ENCODE measurements at places on chromosomes 12 and 14.

DNA sequence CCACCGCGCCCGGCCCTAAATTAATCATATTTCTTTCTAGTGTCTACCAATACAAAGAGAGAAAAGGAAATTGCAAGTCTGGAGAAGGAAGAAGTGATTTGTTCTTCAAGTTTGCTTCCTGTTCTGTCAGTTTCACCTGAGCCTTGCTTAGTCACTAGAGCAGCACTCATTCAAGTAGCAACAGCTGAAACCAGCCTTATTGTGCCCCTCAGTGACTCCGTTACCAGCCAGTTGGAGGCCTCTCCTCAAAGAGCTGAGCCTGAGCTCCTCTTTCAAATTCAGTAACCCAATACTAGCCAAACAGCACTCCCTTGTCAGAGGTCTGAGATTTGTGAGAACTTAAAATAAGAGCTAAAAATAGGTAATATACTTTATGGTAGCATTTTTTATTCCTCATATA, 17.4 kb downstream of the PAWR start:
- no peak for DNase-seq

- DNase-seq, result no peak
Observed at GRCh38 chr12:110112335-110112660, 11.9 kb upstream of the IFT81 start.

DNA sequence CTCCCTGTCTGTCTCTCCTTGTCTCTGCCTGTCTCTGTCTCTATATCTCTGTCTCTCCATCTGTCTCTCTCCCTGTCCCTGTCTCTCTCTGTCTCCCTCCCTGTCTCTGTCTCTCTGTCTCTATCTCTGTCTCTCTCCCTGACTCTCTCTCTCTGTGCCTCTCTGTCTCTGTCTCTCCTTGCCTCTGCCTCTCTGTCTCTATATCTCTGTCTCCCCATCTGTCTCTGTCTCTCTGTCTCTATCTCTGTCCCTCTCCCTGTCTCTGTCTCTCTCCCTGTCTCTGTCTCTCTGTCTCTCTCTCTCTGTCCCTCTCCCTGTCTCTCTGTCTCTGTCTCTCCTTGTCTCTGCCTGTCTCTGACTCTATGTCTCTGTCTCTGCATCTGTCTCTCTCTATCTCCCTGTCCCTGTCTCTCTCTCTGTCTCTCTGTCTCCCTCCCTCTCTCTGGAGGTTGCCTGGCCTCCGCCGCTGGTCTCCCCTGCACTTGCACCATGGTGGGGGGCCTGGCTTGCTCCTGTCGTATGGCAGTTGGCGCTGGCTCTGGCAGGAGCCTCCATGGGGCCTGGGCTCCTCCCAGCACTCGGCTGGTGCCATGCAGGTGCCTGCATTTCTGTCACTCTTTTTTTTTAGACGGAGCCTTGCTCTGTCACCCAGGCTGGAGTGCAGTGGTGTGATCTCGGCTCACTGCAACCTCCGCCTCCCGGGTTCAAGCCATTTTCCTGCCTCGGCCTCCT, 28.3 kb downstream of the MMP17 start:
- no peak for DNase-seq

GRCh38 chr12:132108211-132108832, 35.8 kb downstream of the DDX51 start:
- DNase-seq, result no peak

DNA sequence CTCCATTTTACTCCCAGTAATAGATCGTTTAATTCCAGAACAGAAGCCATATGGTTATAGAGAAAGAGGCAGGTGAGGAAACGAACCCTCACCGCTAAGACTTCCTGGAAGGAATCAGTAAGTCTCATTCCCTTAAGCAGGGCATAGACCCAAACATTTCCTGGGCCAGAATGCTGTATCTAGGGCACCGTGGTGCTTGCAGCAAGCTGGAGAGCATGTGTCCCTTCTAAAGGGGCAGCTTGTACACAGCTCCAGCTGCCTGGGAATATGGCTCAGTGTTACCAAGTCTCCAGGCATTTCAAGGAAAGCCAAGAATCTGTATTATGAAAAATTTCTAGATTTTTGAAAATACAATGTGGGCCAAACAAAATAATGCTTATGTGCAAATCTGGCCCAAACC, 73.4 kb downstream of the PPM1H start:
- no peak for DNase-seq

- DNase-seq, result no peak
Observed at GRCh38 chr14:55901291-55901690, 216.9 kb upstream of the PELI2 start.

- no peak for DNase-seq
Observed at GRCh38 chr12:112196196-112196875, 71.0 kb downstream of the TRAFD1 start.

GRCh38 chr12:44616402-44616801, 259.7 kb downstream of the NELL2 start:
- no peak for DNase-seq

DNA sequence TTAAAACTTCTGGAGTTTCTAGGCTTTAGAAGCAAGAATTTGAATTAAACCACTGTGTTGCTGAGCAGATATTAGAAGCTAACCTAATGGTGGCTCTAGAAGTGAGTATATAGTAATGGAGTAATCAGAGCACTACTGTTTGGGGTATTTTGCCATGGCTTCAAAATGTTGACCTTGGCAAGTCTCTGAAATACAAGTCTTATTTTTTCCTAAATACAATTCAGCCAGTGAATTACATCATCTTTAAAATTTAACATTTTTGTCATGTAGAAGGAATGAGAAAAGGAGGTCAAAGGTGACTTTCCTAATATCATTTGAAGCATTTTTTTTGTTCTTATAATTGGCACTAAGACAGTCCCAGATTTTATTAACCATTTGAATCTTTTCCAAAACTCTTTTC, 25.2 kb downstream of the PMCH start:
- DNase-seq, result no peak

DNA sequence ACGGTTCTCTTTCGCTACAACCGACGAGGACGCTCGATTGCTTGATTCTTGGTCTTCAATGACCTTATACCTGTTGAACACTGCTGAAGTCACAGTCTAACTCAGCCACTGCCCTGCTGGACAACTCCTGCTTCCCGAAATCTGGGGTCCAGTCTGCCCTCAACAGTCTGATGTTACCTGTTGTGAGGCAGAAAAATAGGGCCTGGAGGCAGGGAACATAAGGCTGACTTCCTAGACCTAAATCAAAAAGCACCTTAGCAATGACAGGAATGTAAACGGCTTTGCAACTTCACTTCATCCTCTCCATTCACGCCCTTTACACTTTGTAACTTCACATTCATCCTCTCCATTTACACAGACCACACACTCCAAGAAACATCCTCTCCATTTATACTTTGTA, 597 bp upstream of the GLTP start:
- DNase-seq, result no peak

DNA sequence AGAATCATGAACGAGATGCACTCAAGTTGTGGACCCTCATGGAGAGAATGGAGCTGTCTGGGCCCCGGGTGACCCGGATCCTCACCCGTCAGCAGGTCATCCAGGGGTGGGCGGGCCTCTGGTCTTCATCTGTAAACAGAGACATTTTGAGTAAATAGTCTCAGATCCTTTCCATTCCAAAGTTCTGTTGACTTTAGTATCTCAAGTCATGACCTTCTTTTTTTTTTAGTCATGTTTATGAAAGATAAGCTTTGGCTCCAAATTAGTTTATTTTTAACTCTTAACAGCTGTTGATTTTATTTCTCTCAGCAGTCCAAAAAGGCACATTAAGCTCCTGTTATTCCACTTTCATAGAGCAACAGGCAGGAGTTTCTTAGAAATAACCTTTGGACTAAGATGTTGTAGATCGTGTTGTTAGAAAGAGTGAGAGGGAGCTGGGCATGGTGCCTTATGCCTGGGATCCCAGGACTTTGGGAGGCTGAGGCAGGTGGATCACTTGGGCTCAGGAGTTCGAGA, 48.9 kb upstream of the AMN start:
- DNase-seq, result no peak

DNA sequence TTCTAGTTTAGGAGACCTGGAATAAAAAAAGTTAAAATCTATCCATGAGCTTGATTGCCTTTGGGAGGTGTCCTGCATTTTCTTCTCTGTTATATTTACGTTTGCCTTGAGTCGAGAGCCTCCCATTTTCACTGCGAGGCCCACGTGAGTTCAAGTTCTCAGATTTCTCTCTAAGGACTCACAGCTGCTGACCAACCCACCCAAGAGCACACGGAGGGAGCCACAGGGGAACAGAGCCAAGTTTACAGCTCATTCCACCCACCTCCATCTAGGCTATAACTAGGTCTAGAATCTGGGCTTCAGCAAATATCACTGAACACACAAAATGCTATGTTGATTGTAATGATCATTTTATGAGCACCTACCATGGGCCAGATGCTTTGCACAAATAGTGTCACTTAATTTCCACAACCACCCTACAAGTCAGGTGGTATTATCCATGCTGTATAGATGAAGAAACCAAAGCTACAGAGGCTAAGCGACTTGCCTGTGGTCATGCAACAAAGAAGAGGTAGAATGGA, 16.7 kb downstream of the ALDH1L2 start:
- DNase-seq, result no peak

GRCh38 chr12:127820271-127820670, 446.7 kb upstream of the TMEM132C start:
- DNase-seq, result no peak

DNA sequence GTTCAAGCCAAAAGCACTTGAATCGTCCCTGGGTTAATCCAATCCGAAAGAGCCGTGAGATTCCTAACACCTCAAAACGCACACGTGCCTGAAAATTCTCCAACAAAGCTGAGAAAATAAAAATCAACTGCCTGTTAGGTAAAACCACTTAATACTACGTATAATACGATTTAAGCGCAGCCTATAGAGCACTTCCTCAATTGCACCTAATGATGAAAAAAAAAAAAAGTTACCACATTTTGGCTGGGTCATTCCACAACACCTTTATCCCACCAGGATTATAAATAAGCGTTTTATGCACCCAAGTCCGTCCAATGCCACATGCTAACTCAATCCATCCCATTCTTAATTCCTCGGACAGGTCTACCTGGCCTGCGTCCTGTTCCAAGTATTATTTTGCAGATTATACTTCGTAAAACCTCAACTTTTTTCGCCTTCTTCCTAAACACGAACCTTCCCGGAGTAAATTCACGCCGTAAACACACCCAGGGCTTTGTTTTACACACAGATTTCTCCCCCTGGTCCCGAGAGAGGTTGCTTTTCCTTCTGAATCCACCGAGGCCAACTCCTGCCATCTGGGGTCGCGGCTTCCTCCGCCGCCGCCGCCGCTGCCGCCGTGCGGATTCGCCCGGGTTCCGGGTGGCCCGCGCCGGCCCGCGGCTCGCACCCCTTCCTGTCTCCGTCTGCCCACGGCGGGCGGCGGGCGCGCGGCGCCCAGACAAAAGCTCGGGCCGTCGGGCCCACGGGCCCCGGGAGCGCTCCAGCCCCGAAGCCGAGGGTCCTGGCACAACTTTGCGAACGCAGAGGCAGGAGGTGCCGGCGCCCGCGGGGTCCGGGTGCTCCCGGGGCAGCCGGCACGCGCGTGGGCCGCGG, 66.2 kb downstream of the RNF34 start:
- DNase-seq, result no peak

DNA sequence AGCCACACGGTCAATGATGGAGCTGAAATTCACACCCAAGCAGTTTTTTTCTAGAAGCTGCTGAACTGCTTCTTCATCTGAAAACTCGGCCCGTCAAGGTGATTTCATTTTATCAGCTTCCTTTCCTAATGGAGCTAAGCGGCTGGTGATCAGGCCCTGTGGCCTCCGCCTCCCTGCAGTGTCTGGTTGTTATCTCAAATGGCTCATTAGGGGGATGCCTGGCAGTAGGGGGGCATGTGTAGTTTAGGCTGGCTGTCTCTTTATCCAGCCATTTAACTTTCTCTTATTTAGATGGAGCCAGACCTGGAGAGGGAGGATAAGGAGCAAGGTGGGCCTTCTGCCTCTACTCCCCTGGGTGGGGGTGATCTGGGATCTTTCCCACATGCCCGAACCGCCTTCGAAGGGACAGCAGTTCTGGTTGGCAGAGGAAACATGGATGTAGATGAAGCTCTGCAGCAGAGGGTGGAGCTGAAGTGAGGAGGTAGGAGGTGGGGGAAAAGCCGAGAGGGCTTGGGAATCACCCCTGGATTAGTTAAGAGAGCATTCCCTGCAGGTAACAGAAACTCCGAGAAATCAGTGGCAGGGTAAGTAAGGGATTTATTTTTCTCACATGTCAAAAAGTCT, 64.4 kb downstream of the TGFB3 start:
- DNase-seq, result no peak

- DNase-seq, result no peak
Observed at GRCh38 chr14:89430391-89431236, 13.6 kb upstream of the FOXN3 start.

Measured in right forelimb (tissue), 1 donor.